Small intestine (tissue), 16 donors: ENCODE measurements at places on chromosomes 1 and 21.
A peak's percentile ranks its signal among the peaks of the same experiment; 100 is the strongest.

- no peak for DNase-seq
Observed at GRCh38 chr1:222974496-222974895, 159.7 kb downstream of the DISP1 start.

DNA sequence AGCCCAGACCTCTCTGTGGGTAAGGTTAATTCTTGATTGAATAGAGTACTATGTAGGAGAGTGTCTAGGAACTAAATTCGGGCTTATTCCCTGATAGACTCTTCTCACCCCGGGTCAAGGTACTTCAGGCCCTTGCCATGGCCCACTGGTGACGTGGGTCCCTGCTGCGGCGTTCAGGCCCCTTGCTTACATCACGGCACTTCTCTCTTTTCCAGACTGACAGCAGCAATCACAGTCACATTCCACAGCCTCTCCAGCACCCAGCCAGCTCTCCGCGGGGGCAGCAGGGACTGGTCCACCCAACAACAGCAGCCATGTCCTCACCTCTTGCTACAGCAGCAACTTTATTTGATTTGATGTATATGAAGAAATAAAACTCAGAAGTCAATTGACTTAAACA is 401.2 kb upstream of the VAMP3 start:
- DNase-seq: no peak

DNA sequence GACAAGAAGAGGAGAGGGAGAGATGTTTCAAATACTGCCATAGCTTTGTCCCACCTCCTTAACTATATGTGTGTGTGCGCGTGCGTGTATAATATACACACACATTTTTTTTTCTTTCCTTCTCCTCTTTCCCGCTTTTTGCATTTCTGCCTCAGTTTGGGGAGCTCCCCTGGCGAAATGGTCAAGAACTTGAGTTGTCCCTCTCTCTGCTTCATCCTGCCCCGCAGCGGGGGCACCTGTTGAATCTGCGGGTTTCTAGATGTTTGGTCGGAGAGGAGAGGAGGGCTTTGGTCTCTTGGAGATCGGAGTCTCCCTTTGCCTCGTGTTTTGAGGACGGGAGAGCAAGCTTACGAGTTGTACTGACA is 504 bp downstream of the SCCPDH start:
- DNase-seq: peak; percentile 46

- peak; percentile 86 for DNase-seq
Observed at GRCh38 chr1:223712194-223712849, at the start of gene CAPN2. TSS of gene CAPN2 (plus strand) at chr1:223712539. CDS start at chr1:223712641, 102 bp downstream.

DNA sequence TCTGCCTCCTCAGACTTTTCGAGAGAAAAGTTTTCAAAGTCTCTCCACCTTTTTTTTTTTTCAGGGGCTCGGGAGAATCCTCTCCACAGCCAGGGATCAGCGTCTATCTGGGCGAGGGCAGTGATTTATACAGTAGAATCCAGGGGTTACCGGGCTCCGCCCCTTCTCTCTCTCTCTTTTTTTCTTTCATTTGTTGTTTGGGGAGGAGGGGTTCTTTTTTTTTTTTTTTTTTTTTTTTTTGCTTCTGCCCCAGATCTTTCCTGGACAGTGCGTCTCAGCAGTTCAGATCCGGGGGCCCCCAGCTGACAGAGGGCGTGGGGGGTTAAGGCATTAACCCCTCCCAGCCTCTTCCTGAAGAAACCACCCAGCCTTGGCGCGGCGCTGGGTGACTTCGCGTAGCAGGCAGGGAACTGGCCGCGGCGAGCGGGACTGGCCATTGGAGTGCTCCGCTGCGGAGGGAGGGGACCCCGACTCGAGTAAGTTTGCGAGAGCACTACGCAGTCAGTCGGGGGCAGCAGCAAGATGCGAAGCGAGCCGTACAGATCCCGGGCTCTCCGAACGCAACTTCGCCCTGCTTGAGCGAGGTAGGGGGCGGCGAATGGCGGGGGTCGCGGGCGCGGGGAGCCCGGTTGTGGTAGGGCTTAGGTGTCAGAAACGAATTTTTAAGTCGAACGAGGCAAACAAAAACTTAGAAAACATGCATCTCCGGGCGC is at the start of gene S1PR1:
Gene S1PR1 (plus strand): TSS at position 504 of the 713 bp plus-strand sequence. CDS start 1,966 bp downstream, outside the sequence.
- no peak for DNase-seq

GRCh38 chr1:66690666-66691381 is 61.4 kb upstream of the DYNLT5 start:
- DNase-seq: peak; percentile 24

- DNase-seq: no peak
Observed at GRCh38 chr21:28455253-28455600, 537.5 kb downstream of the LTN1 start.

DNA sequence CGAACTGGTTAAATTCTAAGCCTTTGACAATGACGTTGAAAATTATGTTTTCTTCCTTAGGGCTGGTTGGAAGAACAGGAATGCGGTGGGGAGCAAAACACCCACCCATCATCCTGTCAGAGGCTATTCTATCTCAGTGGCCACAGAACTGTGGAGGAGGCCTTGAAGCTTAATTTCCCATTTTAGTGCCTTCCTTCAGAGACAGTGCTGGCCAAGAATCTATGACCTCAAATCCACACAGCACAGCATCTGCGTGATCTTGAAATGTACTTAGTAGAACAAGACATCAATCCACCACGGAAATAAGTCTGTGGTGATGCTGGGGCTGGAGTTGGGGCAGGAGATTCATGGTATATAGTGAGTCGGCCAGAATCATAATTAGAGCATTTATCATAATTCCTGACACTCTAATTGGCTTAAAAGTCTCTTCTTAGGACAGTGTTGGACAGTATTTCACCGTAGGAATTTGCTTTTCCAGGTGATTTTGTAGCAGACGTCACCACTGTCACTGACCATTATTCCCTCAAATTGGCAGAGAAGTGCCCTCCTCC is 113.1 kb downstream of the KCNJ6 start:
- DNase-seq: no peak

GRCh38 chr1:54808443-54809207 is 7.5 kb upstream of the TTC22 start:
- DNase-seq: no peak

- DNase-seq: no peak
Observed at GRCh38 chr1:94113589-94114226, 7.2 kb downstream of the ABCA4 start.

- DNase-seq: no peak
Observed at GRCh38 chr1:209132736-209133467, 450.6 kb upstream of the CAMK1G start.

- no peak for DNase-seq
Observed at GRCh38 chr21:45999581-46000181, 18.1 kb downstream of the COL6A1 start.

DNA sequence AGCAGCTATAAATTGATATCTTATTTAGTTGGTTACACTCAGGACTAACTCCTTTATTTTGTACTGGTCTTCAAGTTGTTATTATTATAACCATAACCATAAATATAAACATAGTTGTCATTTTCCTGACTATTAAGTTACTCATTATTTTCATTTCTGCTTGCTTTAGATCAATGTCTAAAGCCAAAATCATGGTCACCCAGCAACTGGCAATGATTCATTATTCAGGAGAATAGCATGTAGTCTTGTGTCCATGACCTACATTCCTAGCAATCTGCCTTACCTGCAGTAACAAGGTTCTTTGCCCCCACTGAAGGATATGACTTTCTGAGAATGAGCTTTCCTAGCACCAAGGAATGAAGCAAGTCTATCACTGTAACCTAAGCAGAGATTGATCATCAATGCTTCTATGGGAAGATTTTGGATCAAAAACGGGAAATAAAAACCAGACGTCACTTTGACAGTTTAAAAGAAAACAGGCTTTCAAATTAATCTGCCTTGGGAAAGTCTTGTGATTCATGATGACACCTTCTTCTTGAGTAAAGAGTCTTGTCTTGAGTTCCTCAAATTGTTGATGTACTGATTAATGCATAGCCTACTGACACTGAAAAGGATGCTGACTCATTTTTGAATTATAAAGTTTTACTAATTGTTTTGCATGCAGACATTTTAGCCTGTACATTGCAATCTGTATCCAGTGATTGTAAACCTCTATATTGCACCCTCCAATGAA is 203.3 kb upstream of the IVNS1ABP start:
- peak; percentile 33 for DNase-seq
